Naive thymus-derived CD8-positive, alpha-beta T cell (primary cell): ENCODE measurements at places on chromosomes 7 and 10. TPM values are rescaled to one million over a fixed set of nuclear protein-coding genes. Genes with fewer than 3 reads are reported as not detected.

DNA sequence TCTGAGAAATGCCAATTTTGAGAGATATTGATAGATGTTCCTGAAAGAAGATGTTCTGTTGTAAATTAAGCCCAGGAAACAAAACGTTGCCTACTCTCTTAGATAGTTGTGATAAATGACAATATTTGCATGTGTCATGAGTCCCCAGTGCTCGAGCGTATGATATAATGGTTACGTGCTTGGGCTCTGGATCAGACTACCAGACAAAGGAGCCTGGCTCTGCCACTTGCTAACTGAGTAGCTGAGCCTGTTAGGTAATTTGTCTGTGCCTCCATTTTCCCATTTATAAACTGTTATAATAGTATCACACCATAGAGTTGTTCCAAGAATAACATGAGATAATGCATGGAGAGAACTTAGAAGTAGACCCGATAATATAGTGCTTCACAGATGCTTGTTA is 1.8 kb downstream of the A1CF start:
- DNase-seq = no peak

- DNase-seq = no peak
These were observed 59.3 kb downstream of the C7orf25 start for GRCh38 chr7:42852531-42852930.

DNA sequence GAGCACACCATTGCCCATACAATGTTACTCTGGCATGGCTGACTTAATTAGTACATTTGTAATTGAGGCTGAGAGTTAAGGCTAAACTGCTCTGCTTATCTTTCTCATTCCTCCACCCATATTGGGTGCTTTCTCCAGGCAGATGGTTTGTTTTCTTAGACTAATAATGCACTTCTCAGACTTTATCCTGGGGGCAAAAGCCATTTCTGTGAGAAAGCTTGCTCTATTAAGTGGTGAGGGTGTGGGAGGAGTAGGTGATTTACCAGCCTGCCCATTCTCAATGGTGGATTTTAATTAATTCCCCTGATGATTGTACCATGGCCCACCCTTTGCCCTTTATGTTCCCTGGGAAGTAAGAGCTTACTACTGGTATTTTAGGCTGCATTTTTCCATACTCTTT is 174.8 kb downstream of the FOXP2 start:
- DNase-seq = no peak

DNA sequence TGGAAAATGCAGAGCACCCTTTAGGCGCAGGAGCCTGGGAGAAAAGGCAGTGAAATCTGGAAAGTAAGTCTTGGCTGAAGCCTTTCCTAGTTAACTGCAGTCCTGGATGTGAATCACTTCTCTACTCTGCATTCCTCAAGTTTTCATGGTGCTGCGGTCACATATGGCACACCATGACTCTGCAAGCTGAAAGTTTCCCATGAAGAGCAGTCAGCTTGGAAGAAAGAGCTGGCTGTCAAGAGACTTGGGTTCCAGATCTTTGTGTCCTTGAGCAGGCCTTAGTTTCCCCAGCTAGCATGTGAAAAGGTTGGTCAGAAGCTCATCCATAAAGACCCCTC is 548.3 kb downstream of the SORCS3 start:
- no peak for DNase-seq

GRCh38 chr7:2974093-2974819 is 69.4 kb downstream of the CARD11 start:
- no peak for DNase-seq

The HOXA5 gene
- not detected for polyA plus RNA-seq

The PDE6C gene
- not detected for polyA plus RNA-seq

The CYP26A1 gene
- not detected for polyA plus RNA-seq
